ENCODE measurements at places on chromosomes 12 and 14.

- DNase-seq = no peak
These were observed 134.0 kb downstream of the GCH1 start for GRCh38 chr14:54768501-54769129.

GRCh38 chr12:98908866-98909265, 263.8 kb downstream of the APAF1 start:
- no peak for DNase-seq

DNA sequence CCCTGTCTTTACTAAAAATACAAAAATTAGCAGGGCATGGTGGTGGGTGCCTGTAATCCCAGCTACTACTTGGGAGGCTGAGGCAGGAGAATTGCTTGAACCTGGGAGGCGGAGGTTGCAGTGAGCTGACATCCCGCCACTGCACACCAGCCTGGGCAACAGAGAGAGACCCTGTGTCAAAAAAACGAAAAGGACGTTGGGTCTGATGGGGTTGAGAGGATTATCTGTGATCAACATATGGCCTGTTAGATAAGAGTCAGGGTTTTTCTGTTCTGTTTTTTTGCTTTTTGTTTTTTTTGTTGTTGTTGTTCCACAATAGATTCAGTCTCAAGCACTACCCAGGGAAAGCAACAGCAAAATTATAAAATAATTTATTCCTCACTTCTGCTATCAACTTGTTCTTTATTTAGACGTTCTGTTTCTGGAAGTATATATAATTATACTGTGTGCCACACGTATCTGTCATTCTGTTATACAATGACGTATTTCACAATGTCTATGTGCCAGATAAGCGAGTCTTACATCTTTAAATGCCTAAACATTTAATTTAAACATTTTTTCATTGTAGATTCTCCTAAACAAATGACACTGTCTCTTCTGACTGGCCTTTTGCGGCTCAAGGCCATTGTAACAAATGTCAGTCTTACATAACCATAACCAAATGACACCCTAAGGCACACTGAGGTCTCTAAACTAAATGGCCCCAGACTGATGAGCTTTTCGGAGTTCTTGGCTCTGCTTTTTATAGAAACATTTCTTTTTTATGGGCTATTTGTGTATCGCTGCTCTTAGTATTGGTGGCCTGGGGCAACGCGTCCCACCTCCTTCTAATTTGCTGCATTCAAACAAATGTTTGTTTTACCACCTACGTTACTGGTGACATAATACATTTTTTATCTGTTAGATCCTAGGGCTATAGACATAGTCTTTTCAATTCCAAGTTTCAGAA, 7.2 kb upstream of the P2RX4 start:
- DNase-seq = no peak

DNA sequence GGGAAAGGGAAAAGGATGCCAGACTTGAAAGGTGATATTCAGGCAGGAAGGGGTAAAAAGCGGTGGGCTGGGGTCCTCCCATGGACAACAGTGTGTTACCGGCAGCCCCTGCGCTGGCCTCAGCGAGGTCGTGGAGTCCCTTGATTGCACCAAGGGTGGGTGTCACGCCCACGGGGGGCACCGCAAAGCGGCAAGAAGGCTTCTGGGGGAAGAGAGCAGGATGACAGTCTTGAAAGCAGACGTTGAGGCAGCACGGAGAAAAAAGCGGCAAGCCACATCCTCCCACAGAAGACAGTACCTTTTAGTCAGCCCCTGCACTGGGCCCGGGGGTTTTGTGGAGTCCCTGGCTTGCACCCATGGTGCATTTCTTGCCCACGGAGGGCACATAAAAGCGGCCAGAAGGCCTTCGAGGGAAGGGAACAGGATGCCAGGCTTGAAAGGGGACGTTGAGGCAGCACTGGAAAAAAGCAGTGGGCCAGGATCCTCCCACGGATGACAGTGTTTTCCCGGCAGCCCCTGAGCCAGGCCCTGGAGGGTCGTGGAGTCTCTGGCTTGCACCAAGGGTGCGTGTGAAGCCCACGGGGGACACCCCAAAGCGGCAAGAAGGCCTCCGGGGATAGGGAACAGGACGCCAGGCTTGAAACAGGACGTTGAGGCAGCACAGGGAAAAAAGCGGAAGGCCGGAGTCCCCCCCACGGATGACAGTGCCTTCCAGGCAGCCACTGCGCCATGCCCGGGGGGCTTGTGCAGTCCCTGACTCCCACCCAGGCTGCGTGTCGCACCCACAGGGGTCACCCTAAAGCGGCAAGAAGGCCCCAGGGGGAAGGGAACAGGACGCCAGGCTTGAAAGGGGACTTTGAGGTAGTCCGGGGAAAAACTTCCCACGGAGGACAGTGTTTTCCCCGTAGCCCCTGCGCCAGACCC, 162.2 kb upstream of the ALG10B start:
- no peak for DNase-seq

DNA sequence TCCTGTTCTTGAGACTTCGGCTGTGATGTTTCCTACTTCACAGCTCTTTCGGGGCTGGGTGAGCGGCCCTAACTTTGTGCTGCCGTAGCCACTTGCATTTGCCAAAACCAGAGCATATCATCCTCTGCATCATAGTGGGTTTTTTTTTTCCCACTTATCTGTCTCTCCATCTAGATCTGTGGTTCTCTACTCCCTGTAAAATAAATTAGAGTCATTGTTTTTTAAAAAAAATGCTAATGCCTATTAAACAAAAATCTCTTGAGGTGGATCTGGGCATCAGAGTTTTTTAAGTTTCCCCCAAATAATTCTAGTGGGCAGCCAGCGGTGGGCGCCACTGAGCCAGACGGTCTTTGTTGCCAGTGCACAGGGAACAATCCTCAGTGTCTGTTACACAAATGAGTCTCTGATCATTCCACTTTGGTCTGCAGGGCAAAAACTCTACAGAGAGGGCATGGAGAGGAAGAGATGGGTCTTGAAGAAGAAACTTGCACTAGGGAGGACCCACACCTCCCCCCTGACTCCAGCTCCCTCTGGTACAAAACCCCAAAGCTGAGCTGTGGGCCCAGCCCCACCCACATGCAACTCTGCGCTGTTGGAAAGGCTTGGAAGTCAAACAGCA, 62.4 kb upstream of the BCL2L14 start:
- DNase-seq = no peak

DNA sequence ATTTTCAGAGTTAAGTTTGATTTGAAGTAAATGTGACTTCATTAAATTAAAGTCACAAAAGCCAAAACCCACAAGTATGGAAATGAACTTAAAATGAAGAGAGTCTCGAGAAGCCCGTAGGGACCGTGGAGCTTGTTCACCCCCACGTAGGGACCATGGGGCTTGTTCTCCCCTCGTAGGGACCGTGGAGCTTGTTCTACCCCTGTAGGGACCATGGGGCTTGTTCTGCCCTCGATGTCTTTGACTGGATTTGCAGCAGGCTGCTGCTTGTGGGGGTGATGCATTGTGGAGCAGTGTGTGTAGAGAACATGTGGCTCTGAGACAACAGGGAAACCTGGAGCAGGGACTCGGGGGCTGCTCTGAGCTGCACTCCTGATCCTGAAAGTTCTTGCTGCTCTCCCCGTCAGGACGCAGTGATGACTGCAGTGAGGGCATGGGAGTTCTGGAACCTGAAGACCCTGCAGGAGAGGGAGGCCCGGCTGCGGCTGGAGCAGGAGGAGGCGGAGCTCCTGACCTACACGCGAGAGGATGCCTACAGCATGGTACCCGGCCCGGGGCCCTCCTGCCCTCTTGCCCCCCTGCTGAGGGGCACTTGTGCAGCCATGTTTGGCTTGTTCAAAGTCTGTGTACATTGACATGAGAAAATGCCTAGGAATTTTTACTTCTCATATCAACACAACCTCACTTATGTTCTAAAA, 94.2 kb downstream of the EP400 start:
- DNase-seq = no peak

DNA sequence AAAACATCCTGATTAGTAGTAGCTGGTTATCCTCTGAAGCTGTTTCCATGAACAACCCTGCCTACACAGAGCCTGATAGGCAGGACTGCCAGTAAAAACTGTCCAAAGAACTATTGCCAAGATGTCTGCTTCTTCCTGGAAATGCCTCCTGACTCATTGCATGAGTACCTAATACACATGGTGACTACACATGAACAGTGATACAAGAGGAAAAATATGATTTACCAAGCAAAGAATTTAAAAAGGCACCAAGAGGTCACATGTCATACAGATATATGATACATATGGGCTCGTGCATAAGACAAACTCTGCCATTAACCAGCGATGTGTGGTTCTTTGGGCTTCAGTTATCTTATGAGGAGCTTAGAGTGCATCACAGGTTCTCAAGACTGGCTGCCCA, 552.3 kb downstream of the SLC16A7 start:
- no peak for DNase-seq

DNA sequence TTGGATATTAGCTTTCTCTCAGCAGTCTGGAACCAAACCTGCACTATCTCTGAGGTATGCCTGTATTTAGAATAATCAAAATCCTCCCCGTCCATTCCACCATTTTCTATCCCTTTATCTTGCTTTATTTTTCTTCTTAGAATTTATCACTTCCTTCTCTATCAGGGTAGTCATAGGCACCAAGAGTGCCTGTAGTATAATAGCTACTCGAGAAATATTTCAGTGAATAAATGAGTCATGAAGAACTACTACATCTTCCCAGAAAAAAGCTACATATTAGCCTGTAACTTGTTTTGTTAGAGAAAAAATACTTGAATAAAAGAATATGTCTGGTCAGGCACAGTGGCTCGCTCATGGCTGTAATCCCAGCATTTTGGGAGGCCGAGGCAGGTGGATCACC, 4.3 kb downstream of the SLC2A14 start:
- DNase-seq = no peak

- DNase-seq = no peak
These were observed 47.5 kb downstream of the MRPL42 start for GRCh38 chr12:93514853-93515252.

- peak; percentile 54 for DNase-seq
These were observed 1.2 kb downstream of the PPM1H start for GRCh38 chr12:62933602-62934238.

DNA sequence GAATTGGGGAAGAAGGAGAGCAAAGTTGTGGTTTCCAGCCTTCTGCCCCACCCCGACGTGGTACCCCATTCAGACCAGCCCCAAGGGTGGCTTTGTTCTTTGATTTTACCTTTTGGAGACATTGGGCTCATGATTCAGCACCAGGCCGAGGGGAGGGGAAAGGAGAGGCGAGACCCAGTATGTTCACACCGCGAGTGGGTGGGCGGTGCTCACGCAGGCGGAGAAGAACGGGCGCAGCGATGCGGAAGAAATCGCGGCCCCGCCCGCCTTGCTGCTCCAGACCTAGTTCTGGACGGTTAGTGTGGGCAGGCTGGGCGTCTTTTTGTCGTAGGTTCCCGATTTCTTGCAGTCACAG, 963 bp downstream of the ATL1 start:
- DNase-seq = no peak

DNA sequence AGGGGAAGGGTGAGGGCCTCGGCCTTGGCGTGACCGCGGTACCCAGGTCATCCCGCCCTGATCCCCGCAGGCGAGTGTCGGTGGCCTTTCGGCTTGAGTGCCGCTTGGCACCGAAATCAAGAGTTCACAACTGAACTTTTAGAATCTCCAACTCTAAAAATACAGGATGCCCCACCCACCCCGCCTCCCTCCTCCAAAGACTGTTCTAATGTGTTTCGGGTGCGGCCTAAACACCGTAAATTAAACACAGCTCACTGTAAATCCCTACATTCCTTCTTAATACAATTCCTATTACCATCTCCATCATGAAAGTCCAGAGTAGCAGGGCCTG, 11.4 kb downstream of the SCNN1A start:
- DNase-seq = no peak

DNA sequence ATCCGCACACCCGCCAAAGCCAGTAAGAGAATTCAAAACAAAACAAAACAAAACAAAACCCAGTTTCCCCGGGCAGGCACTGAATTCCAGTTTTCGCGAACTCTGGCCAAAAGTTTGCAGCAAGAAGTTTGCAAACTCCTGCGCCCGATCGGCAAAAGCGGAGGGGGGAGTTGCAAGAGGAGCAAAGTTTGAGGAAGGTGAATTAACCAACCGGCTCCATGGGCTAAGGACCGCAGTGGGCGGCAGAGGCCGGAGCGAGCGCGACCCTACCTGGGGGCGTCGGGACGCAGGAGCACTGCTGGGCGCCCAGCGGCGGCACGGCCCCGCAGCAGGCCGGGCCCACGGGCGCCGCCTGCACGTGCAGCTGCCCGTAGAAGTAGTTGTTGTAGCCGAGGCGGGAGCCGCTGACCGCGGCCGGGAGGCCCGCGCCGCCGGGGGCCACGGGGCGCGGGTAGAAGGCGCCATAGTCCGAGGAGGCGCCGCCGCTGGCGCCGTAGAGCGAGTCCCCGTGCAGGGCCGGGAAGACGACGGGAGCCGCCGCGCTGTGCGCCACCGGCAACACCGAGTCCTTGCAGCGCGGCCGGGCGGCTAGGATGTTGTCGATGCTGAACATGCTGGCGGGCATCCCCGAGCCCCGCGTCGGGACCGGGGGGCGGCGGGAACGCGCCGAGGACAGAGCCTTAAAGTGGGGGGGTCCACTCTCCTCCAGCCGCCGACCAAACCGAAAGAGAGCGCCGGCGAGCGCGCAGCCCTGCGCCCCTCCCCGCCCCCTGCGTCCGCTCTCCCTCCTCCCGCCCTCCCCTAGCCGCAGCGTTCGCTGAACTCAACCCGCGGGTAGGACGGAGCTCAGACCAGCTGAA, at the start of gene GSC:
GSC (minus strand) TSS at position 723 of the 860 bp plus-strand sequence; CDS start at position 625, 98 bp downstream.
- peak; percentile 21 for DNase-seq

DNA sequence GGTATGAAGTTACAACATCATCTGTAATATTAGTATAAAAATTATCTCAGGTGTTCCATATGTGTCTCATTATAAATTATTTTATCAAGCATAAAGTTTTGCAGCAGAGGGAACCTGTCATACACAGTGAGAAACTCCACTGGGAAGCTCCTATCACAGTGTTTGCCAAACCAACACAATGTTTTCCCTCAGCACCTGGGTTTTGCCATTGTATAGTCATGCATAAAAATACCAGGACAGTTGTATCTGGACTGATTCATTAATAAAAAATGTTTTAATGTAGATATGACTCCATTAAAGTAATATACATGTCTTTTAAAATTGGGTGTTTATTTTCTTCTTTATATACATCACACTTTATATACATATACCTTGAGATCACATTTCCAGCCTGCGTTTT, 56.6 kb downstream of the METTL25 start:
- DNase-seq = no peak

DNA sequence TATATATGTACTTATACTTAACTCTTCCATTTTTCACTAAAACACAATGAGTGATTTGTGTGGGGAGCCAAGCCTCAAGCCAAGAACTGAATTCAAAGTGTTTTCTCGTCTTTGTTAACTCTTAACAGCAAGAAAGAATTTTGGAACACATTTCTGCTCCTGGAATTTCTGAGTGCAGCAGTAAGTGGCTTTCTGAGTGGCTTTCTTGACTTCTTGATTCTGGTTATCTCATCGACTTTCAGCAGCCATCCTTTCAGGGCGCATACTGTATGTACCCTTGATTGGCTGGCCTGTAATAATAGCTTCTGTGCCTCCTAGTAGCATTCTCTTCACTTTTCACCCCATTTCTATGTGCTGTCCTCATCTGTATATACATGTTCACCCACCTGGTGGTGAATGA, 157.4 kb downstream of the FBXL14 start:
- DNase-seq = no peak

DNA sequence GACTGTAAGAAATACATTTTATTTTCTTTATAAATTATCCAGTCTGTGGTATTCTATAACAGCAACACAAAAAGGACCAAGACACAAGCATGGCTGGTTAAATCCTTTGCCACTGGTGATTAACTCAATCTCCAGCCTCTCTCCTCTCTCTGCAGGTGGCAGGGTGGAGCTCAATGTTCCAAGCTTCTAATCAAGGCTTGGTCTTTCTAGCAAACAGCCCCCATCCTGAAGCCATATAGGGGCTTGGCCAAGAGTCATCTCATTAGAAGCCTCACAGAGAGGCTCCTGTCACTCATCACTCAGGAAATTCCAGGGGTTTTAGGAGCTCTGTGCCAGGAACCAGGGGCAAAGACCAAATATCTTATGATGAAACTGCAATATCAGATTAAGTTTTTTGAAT, 12.0 kb downstream of the C12orf75 start:
- DNase-seq = no peak

All from RPMI8226 (cell line).